NT2/D1 (cell line): ENCODE measurements at places on chromosomes 3 and 15.

GRCh38 chr15:84817466-84818081 is 418 bp downstream of the ALPK3 start:
- no peak for DNase-seq

DNA sequence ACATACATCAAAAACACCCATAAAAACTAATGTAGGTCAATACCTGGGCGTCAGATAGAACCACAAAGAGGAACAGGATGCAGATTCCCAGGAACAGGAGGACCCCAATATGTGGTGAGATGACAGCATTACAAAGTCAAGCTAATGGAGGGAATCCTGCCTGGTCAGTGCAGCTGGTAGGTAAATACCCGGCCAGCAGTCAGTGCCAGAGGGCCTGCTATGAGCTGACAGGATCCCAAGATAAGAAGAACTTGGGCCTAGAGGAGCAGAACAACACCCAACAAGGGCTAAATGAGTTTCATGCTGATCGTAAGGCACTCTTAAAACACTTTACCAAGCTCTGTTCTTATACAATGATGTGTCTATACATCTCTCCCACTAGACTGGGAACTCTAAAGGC is 61.2 kb upstream of the KCNMB2 start:
- DNase-seq: no peak

- DNase-seq: no peak
Observed at GRCh38 chr3:116316771-116317170, 128.5 kb downstream of the LSAMP start.

DNA sequence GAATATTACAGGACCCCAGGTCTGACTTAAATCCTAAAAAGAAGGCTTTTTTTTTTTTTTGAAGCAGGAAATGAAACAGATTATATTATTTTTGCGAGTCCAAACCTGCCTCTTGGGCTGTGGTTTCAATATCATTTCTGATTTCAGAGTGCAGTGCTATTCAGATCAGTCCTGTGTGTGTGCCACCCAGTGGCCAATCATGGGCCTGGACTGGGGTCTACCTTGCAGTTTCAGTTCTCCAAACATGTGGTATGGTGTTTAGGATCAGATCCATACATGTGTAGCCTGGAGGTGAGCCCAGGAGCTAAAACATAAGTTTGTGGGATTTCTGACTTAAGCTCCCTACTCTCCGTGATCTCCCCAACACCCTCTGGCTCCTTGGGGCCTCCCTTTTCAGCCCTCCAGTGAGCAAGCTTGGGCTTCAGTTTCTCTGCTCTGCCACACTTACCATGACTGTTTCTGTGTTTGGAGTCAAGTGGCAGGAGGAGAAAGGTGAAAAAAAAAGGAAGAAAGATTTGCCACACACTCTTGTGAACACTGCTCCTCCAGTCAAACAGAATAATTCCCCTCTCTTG is 12.1 kb upstream of the THSD4 start:
- no peak for DNase-seq

GRCh38 chr3:181330821-181331563 is 341.5 kb upstream of the DNAJC19 start:
- no peak for DNase-seq

GRCh38 chr15:56987286-56987685 is 68.8 kb downstream of the TCF12 start:
- DNase-seq: no peak

- DNase-seq: no peak
Observed at GRCh38 chr3:9581742-9582141, 28.1 kb upstream of the LHFPL4 start.

DNA sequence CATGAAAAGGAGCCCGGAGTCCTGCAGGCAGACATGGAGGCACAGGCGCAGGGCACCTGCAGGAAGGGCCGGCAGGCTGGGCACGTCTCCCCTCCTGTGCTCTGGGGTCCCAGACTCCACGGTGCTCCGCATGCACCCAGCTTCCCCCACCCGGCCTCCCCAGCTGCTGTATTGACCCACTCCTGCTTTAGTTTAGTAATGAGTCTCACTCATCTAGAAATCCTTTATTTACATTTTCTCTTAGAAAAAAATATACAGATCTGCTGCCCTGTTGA is 8.5 kb downstream of the MESP2 start:
- DNase-seq: no peak

DNA sequence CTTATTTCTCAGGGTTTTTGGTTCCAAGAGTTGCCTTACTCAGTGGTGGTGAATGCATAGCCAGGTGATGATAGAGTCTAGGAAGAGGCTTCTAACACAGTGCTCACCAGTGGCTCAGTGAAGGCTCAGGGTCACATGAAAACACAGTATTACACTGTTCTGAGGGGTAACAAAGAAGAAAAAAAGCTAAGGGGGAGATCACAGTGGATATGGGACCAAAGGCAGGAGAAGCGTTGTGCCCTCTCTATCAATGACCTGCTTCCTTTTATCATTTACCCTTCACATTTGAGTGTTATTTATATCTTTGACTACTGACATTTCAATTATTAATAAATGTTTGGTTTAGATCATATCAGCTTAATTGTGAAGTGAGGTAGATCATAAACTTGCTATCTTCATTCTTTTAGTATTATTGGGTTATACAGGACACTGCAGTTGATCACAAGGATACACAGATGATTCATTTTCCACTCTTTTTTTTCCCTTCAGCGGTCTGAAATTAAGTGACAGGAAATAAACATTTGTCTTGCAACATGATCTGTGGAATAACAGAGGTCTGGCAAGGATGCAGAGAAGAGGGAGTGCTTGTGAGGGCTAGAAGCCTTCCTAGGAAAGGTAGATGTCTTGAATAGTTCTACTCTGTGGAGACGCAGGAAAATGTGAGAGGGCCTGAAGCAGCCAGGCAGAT is 171.7 kb downstream of the C3orf38 start:
- no peak for DNase-seq

- peak; percentile 30 for DNase-seq
Observed at GRCh38 chr15:75775296-75776064, 62.8 kb upstream of the CSPG4 start.

GRCh38 chr3:146524961-146525360 is 19.4 kb downstream of the PLSCR1 start:
- no peak for DNase-seq

DNA sequence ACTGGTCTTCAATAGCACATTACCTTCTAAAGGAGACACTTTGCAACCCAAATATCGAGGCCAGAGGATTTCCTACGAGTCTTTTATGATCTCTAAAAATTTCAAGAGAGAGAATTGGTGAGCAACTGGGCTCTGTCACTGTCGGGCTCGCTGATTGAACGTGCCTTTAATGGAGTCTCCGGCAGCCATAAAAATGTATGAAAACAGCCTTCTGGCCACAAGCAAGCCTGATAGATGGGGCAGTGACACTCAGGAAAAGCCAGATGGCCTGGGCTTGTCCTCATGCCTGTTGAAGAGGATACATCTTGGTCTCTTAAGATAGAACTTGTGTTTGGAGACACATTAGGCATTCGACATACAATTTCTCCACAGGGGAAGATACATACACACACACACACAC is 419.5 kb upstream of the PROK2 start:
- DNase-seq: no peak

GRCh38 chr3:44117239-44117638 is 124.4 kb upstream of the TOPAZ1 start:
- peak; percentile 76 for DNase-seq
